Left cardiac atrium (tissue), 4 donors: ENCODE measurements at places on chromosomes 7 and 10.

DNA sequence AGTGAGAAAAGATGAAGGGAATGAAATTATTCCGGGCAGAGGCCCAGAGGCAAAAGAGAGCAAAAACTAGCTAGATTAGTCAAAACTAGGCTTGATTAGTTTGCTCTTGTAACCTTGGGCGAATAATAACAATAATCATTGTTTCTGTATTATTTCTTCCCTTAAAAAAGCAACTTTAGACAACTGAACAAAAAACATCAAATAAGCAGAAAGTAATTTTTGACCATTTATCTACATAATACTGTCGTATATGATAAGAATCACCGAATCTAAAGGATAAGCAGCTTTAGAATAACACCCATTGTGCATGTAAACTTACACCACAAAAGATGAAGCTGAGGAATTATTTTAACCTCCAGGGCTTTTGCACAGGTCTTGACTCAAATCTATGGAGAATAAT, 125.1 kb downstream of the TPK1 start:
- DNase-seq = no peak

GRCh38 chr7:29167721-29168120, 21.4 kb upstream of the CPVL start:
- no peak for DNase-seq

GRCh38 chr10:78787125-78787524, 281.6 kb upstream of the ZMIZ1 start:
- DNase-seq = no peak

GRCh38 chr10:88525371-88526069, 57.6 kb downstream of the RNLS start:
- no peak for DNase-seq

GRCh38 chr7:148447221-148447849, 143.2 kb upstream of the C7orf33 start:
- no peak for DNase-seq

DNA sequence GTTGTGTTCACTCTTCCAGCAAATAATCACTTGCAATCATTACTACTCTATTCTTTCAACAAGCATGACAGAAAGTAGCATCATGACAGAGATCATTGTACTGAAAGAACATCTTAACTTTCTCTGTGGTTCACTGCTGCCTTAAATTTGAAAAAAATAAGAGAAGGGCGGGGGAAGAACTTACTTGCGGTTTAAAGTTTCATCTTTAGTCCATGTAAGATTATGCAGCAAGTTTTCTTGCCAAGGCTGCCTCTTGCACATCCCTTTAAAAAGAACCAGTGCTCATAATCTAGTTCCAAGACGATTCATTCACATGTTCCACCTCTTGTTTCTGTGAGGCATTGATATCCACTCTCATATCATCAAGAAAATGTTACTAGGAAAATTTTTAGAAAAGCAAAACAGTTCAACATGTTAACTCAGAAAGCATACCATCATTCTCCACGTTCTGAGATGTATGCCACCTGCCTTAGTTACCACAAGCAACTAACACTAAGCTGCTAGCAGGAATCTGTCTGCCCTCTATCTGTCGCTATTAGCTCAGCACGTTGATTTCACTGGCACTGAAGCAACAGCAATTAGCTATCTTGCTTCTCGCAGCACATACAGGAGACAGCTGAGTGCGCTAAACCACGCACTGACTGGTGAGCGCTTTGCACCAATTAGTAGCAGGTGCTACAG, at the start of gene PCDH15:
TSS of gene PCDH15 (minus strand) at position 491 of the 681 bp plus-strand sequence. CDS start 136,969 bp downstream, outside the sequence.
- DNase-seq = peak; percentile 15

DNA sequence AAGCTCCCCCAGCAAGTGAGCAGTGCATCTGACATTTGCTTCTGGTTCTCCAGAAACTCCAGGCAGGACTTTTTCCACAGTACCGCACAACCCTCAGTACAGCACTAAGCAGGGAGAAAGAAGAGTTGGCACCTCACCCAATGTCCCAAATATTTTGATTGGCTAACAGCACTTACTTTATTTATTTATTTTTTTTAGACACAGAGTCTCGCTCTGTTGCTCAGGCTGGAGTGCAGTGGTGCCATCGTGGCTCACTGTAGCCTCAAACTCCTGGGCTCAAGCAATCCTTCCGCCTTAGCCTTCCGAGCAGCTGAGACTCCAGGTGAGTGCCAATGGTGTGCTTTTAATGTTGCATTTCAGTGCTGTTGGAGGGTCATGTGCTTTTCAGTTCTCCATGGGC, 200.3 kb upstream of the ZMIZ1 start:
- DNase-seq = no peak

DNA sequence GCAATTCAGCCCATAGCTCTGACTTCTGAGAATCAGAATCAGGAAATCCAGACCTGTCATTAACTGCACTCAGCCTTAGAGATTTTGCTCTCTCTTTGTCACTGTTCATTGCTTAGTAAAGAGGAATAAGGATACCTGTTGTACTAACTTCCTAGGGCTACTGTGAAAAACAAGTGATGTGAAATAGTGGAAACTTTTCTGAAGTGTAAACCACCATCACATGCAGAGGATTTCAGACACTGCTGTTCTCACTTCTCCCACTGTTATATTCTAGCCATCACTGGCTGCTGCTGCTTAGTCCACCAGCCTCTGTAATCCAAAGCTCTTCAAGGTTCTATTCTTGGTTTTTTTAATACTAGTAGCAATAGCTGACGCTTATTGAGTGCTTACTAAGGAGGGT, 129.6 kb upstream of the CCDC6 start:
- no peak for DNase-seq

GRCh38 chr7:20447021-20447650, 116.4 kb downstream of the ITGB8 start:
- DNase-seq = no peak

- no peak for DNase-seq
Measured at GRCh38 chr10:2599571-2599970, 467.8 kb upstream of the PFKP start.

- DNase-seq = peak; percentile 27
Measured at GRCh38 chr7:1290026-1290678, 57.5 kb downstream of the UNCX start.

DNA sequence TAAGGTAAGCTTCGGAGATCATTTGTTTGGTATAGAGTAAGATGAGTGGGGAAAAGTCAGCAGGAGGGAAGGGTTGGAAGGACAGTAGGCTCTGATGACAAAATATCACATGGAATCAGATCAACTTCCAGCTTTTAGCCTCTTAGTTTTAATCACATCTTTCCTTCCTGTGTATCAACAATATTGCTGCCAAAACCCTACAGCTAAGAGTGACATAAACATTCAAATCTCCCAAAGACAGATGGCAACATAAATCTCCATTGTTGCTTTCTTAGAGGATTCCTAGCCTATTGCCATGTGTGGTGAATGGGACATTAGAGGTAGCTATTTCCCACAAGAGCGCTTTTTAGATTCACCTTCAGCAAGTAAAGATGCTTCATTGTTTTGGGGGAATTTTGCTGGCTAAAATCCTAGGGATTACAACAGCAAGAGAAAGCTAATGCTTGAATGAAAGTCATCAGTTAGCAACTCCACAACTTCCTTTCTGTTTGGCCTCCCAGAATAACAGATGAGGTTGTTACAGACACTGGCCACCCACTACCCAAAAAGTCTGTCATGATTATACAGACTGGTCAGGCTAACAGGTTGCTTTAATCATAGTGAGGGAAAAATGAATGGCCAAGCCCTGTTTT, 35.2 kb upstream of the FZD1 start:
- no peak for DNase-seq

GRCh38 chr10:63634488-63635065, 113.4 kb downstream of the REEP3 start:
- no peak for DNase-seq

DNA sequence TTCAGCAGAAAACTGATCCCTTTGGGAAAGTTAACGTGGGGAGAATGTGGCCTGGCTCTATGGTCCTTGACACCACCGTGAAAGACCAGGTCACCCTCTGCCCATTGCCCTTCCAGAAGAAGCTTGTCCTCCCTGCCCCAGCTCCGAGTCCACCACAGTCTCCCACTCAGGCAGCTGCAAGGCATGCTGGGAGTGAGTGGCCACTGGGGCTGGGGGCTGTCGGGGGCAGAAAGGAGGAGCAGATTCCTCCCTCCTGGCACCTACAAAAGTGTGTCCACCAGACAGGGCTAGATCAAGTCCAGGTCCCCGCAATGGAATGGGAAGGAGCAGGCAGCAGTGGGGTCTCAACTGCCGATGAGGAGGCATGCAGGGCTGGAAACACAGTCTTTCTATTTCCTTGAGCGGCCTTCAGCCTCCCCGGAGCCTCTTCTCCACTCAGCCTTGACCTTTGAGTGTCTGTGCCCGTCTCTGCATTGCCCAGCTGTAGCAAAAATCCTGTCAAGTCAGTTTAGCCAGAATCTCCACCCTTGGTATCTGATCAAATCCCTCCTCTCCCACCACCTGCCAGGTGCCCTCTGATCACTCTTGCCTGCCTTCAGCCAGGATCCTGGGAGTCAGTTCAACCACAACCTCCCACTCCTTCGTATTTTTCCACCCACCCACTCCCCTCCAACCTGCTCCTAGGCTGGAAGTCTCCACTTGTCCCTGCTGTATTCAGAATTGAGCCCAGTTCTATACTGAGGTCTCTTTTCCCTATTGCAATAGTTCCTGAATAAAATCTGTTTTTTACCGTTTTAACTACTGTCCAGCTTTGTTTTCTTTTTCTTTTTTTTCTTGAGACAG, 6.9 kb upstream of the ZNF316 start:
- no peak for DNase-seq

DNA sequence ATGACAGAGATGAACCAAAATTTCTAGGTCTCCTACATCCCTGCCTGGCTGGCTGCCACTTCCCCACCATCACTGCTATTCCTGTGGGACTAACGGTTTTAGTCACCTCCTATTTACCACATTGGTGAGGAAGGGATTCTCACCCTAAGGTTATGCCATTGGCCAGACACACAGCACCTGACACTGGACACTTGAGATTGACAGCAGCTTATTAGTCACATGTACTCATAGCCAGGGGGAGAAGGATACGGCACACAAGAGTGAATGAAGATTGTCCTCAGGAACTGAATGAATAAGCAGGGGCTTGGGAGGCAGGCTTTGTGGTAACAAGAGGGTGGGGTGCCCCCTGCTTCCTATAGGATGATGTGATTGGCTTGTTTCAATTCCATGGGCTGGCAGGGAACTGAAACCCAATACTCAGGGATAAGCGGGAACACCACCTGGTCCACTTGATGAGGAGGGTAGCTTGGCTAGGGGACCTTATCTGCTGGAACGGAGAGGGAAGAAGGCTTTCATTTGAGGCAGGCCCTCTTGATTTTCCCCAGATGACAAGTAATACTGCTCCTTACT, 99.0 kb downstream of the SPAG6 start:
- no peak for DNase-seq
